Cortex of kidney (tissue), 1 donor: ENCODE measurements at places on chromosomes 4 and X.

- no peak for DNase-seq
These were observed 143.4 kb downstream of the TRIML1 start for GRCh38 chr4:188282471-188283232.

GRCh38 chr4:657834-658667, 16.0 kb downstream of the ATP5ME start:
- no peak for DNase-seq

GRCh38 chr4:30256116-30256832, 463.9 kb upstream of the PCDH7 start:
- DNase-seq: no peak

GRCh38 chr4:7828011-7828720, 111.5 kb downstream of the AFAP1 start:
- no peak for DNase-seq
